Stromal cell of bone marrow (primary cell): ENCODE measurements at places on chromosomes 13 and 19.

GRCh38 chr19:35184267-35184666 is 29.7 kb downstream of the FXYD5 start:
- DNase-seq = no peak

GRCh38 chr13:21925720-21926119 is 254.8 kb downstream of the FGF9 start:
- DNase-seq = no peak

GRCh38 chr19:33689138-33689746 is 67.5 kb downstream of the CHST8 start:
- no peak for DNase-seq

DNA sequence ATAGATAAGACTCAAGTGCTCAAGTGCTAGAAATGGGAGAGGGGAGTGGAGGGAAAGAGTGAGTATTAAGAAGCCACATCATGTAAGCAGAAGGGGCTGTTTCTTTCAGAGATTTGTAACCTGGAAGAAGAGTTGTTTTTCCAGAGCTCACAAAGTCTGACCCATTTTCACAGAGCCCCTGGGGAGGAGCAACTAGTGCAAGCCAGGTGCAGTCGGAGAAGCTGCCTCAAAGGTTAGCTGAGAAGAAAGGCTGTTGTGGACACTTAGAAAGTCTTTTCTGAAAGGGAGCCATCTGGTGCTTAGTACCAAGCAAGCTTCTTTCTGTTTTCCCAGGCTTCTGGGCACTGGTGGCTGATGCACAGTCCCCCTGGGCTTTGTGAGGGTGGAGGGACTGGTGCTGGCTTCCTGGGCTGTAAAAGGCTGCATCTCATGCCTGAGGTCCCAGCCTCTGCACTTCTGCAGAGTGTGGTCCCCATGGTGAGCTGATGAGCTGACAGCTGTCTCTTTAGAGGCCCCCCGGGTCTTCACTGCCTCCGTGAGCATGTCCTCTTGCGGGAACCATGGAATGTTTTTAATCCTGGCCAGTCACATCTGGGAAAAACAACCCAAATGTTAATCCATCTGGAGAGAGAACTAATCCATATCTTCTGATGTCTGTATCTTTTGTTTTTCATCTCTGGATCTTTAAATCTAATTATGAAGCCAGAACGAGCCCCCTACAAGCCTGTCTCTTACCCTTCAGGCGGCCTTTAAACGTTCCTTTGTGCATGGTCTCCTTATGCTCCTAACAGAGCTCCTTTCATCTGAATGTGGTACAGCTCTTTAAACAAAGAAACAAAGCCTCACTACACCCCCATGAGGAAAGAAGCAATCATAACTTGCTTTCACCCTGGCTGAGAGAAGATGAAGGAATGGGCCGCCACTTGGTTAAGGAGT is 40.2 kb downstream of the OLFM4 start:
- no peak for DNase-seq

GRCh38 chr13:63983366-63983765 is 2567.7 kb upstream of the PCDH20 start:
- DNase-seq = peak; percentile 18

DNA sequence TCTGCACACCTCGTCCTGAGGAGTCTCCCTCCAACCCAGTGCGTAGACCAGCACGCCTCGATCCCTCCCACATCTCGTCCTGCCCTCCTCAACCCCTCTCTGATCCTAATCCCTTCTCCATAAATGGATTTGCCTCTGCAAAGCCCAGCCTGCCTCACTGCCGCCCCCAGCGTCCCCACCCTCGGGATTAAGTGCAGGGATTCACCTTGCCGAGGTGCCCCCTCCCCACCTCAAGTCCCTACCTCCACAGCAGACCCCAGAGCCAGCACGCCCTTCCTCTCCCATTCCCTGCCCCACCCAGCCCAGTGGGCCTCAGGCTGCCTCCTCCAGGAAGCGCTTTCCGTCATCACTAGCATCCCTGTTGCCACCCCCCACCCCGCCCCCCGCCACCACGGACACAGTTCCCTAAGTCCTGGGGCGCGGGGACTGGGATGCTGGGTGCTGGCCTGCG is 4.0 kb downstream of the KLF16 start:
- no peak for DNase-seq

- no peak for DNase-seq
Measured at GRCh38 chr13:28410096-28410495, 84.8 kb downstream of the FLT1 start.

GRCh38 chr19:41386442-41386841 is 10.1 kb downstream of the TMEM91 start:
- DNase-seq = no peak

- no peak for DNase-seq
Measured at GRCh38 chr13:112113348-112113747, 46.4 kb downstream of the SOX1 start.

DNA sequence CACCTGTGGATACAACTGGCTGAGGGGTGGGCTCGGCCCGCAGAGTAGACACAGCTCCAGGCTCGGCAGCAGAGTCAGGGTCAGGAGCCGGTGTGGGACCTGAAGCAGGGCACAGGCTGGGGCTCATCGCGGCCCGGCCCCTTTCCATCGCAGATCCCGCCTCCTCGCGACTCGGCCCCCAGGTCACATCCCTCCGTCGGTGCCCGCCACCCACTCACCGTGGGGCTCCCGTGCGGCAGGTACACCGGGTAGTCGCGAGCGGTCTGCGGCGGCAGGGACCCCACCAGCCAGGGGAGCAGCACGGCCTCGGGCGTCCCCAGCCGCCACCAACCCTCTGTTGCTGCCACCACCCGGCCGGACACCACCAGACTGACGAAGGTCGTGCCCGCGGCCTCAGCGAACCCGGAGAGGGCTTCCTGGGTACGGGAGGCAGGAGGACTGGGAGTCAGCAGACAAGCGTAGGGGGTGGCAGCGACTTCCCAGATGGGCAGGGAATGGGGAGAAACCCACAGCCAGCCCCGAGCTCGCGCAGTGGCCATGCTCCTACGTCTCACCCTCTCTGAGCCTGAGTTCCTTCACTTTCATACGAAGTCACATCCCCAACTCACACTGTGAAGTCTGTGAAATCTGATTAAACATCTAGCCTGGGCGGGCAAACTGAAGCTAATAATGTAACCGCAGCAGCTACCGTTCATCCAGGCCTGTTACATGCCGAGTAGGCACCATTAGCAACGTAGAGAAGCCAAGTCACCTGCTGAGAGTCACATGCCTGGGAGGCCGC is 3.7 kb downstream of the FUZ start:
- DNase-seq = no peak

- DNase-seq = peak; percentile 56
Measured at GRCh38 chr19:10936661-10937084, 8.1 kb downstream of the TIMM29 start.

GRCh38 chr19:1950640-1951039 is 9.7 kb downstream of the CSNK1G2 start:
- no peak for DNase-seq

- DNase-seq = no peak
Measured at GRCh38 chr19:19597809-19598306, 20.6 kb downstream of the PBX4 start.

DNA sequence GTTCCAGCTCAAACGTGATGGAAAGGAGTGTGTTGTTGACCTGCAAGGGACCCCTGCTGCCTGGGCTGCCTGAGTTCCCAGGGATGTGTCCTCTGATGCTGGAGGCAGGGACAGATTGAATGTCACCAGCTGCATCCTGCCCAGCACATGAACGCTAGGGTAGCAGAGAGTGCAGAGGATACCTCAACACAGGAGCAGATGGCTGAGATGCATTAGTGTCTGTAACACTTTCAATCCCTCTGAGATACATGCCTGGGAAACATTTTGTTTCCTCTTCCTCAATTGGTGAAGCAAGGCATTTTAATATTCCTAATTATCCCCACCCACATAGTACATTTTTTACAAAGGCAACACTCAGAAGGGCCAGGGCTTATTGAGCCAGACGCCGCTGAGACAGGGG is 106.4 kb upstream of the UBL3 start:
- no peak for DNase-seq

GRCh38 chr13:80379245-80379644 is 38.3 kb upstream of the SPRY2 start:
- DNase-seq = peak; percentile 9

DNA sequence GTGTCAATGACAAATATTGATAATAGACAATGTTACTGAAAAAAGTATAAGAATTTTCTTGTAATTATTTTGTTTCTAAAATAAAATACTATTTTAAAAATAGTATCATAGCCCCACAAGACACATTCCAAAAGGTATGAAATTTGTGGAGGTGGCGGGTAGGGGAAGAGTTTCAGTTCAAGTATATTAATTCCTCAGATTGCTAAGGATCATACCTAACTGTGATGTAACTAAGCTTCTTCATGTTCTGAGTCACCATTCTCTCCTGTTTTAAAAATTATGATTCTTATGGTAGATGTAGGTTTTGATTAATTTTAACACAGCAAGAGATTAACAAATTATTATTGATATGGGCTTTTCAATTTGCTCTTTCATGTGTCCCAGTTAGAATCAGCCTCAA is 61.3 kb downstream of the MYO16 start:
- no peak for DNase-seq

DNA sequence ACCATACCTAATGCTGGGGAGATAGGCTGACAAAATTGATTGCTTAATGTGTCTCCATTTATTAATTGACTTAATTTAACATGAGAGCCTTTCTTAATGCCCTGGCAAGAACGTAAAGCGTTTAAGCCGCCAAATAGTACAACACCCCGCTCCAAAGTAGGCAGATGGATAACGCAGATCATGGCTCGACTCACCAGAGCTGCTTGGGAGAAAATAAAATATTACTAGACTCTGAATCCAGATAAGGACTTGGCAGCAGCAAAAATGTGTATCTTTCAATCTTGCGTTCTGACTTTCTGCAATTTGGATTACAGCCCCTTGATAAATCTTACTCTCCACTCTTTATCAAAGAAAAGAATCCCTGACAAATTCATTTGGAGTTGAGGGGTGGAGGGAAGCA is 403 bp upstream of the SIAH3 start:
- DNase-seq = no peak

DNA sequence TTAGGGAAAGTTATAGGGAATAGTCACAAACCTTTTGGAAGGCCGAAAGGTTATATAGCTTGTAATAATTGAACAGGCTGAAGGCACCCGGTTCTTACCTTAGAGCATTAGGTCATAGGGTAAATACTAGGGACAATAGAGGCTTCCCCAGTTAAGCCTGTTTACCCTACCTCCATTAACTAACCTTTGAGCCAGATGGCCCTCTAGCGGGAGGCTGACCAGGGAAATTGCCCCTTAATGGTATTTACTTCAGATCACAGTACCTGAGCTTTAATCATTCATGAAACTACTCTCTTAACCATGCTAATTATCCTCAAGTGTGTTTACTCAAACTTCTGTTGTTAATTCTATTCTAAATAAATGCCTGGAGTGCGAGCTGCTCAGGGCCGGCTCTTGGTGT is 20.4 kb upstream of the ZNF83 start:
- DNase-seq = no peak

- DNase-seq = no peak
Measured at GRCh38 chr19:1155352-1156304, 18.4 kb downstream of the SBNO2 start.

GRCh38 chr19:45283443-45284033 is 32.5 kb downstream of the MARK4 start:
- no peak for DNase-seq

DNA sequence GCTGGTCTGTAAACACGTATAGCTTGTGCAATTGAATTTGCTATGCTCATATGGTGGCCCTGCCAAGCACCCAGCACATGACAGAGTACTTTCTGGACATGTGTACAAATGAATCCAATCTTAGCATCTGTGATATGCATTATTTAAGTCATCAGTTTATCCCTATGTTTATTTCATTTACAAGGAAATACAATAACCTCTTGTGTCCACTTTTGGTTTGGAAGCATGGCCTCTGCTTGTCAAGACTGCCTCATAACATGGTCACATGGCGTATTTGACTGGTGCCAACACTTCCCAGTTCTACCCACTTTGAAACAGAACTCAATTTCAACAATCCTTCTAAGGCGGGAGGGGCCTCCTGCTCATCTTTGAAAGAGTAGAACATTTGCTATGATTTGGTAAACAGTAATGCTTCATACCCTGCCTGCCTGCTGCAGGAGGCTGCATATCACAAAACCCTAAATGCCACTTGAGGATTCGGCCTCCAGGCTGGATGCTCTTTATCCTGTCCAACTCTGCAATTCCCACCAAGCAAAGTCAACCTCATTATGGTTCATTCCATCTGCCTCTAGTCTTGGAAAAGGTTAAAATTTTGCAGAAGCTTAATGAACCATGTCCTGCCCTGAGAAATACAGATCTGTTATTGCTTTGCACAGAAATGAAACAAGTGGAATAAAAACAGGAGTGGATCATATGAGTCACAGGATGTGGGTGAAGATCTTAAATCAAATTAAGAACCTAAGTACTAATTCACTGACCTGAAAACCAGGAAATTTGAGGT is 151.3 kb downstream of the CYSLTR2 start:
- DNase-seq = no peak

- no peak for DNase-seq
Measured at GRCh38 chr13:31903111-31903815, 128.3 kb upstream of the FRY start.

- no peak for DNase-seq
Measured at GRCh38 chr19:1794424-1795172, 17.5 kb downstream of the ATP8B3 start.

DNA sequence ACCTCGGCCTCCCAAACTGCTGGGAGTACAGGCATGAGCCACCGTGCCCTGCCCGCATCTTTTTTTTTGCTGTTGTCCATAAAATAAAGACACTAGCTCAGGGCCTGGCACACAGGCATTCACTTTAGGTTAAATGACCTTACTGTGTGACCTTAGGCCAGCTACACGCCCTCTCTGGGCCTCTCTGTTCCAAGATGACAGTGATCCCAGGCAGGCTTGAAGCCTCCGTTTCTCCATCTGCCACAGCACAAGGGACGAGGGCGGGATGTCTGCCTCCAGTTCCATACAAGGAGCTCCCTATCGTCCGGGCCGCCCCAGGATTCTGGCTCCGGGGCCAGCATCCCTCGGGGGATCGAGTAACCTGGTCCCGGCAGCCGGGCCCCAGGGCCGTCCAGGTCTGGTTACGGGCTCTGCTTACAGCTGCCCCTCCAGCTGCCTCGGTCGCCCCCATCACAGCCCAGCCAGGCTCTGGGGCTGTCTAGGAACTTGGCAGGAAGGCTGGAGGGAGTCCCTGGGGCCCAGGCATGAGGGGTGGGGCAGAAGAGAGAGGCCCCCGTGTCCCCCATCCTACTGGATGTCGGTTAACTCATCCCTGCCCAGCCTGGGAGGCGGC is 11.9 kb upstream of the SEMA6B start:
- no peak for DNase-seq
